ENCODE measurements at places on chromosomes 1 and 21.

DNA sequence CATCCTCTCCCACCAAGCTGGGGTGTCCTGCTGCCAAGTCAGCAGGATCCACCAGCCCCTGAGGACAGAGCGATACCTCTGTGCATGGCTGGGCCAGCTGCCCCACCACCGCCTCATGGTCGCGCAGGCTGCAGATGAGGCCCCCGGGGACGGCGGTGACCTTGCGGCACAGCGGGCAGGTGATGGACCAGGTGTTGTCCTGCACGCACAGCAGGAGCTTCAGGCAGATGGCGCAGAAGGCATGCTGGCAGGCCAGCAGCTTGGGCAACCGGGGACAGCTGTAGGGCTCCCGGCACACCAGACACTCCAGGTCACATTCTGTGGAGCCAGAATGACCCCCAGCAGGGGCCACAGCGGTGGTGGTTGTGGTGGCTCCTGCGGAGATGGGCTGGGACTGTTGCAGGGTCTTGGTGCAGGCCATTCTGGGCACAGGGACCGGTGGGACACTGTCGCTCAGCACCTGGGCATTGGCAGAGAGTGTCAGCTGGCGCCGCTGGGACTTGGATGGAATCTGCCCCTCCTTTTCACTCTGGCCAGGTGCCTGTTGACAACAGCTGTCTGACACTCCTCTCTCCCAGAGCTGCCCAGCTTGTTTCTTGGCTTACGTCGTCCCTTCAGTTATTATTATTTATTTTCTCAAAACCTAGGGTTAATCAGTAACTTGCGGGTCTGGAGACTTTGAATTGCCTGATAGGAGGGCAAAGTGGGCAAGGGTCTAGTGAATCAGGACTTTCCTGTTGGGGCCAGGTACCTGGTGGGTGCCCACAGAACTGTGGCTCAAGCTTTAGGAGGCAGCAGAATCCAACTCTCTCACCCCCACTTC, at the start of gene RNF186:
TSS of gene RNF186 (minus strand) at position 603 of the 823 bp plus-strand sequence. CDS start at position 421, 182 bp downstream.
- no peak for DNase-seq

- no peak for DNase-seq
Measured at GRCh38 chr1:157944663-157945280, 48.7 kb upstream of the KIRREL1 start.

GRCh38 chr1:54347955-54348699, 58.1 kb downstream of the SSBP3 start:
- no peak for DNase-seq

DNA sequence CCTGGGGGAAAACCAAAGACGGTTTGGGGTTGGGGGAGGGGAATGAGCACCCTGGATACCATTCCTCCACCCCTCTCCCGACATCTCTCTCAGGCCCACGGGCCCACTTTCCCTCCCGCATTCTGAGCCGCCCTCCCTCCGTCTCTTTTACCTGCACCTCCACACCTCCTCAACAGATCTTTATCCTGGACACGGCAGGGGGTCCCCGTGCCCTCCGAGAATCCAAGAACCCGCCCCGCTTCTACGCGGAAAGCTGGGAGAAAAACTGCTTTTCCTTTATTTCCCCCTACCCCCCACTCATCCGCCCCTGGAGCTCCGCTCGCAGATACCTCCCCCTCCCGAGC, 108.8 kb downstream of the NAV1 start:
- no peak for DNase-seq

GRCh38 chr1:103911450-103911849, 161.8 kb downstream of the AMY1C start:
- DNase-seq = no peak

DNA sequence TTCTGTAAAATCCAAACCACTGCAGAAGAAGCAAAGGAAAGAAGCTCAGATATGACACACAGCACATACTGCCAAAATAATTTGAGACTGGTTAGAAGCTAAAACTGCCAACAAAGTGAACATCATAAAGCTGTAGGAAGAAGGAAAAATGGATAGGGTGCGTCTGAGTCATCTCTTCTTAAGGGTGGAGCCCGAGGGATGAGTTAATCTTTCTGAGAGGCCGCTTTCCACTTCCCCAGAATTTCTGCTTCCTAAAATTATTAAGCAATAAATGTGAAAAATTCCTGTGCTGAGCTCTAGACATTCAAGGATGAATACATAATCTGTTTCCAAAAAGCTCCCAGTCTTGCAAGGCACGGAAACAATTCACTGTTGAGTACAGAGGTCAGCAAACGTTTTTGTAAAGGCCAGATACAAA, 20.1 kb downstream of the PPT1 start:
- DNase-seq = no peak

DNA sequence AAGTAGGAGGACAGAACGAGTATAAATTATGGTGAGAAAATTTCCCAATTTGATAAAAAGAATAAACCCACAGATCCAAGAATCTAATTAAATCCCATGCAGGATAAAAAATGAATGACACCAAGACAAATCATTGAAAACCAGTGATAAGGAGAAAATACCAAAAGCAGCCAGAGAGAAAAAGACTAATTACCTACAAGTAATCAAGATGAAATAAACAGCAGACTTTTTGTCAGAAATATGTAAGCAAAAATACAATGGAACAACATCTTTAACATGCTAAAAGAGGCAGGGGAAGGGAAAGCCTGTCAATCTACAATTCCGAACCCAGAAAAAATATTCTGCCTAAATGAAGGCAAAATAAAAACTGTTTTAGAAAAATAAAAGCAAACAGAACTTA, 20.7 kb upstream of the CCN1 start:
- no peak for DNase-seq

GRCh38 chr1:111223126-111223685, 4.3 kb upstream of the CHI3L2 start:
- no peak for DNase-seq

DNA sequence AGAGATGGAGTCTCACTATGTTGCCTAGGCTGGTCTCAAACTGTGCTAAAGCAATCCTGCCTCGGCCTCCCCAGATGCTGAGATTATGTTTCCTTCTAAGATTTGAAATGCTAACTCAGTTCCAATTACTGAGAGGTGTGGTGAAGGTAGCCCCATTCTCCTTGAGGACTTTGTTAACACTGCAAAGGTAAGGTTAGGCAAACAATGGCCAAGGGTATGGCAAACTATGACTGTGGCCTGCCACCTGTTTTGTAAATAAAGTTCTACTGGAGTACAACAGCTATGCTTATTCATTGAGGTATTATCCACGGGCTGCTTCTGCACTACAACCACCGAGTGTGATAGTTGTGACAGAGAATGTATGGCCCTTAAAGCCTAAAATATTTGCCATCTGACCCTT, 9.6 kb upstream of the RIT1 start:
- DNase-seq = no peak

DNA sequence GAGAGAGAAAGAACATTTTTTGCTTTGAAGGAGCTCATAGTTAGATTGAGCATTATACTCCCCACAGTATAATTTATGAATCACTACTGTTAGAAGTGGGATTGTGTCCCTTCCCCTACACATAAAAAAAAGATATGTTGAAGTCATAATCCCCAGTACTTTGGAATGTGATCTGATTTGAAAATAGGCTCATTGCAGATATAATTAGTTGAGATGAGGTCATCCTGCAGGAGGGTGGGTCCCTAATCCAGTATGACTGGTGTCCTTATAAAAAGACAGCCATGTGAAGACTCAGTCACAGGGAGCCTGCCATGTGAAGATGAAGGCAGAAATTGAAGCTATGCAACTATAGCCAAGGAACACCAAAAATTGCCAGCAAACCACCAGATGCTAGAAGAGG, 76.4 kb downstream of the TGFB2 start:
- DNase-seq = no peak

GRCh38 chr1:193318347-193318746, 131.9 kb upstream of the B3GALT2 start:
- DNase-seq = no peak

GRCh38 chr21:36047139-36047538, 13.2 kb downstream of the SETD4 start:
- no peak for DNase-seq

- no peak for DNase-seq
Measured at GRCh38 chr21:44512496-44513388, 27.3 kb downstream of the KRTAP10-1 start.

GRCh38 chr1:103949779-103950178, 200.1 kb downstream of the AMY1C start:
- no peak for DNase-seq

DNA sequence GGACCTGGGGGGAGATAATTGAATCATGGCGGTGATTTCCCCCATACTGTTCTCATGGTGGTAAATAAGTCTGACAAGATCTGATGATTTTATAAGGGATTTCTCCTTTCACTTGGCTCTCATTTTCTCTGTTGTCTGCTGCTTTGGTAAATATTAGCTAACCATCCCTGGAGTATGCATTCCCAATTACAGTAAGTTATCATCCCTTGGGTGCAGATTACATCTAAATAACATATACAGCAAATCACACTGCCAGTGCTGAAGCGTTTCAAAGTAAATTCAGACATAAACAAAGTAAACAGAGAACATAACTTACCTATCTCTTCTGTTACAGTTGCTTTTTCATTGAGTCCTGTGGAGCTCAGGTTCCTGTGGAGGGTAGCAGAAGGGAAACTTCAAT, 38.6 kb upstream of the IGSF3 start:
- no peak for DNase-seq

GRCh38 chr1:227768125-227768439, 32.8 kb downstream of the SNAP47 start:
- no peak for DNase-seq

GRCh38 chr21:25790122-25790877, 55.5 kb downstream of the GABPA start:
- DNase-seq = no peak

DNA sequence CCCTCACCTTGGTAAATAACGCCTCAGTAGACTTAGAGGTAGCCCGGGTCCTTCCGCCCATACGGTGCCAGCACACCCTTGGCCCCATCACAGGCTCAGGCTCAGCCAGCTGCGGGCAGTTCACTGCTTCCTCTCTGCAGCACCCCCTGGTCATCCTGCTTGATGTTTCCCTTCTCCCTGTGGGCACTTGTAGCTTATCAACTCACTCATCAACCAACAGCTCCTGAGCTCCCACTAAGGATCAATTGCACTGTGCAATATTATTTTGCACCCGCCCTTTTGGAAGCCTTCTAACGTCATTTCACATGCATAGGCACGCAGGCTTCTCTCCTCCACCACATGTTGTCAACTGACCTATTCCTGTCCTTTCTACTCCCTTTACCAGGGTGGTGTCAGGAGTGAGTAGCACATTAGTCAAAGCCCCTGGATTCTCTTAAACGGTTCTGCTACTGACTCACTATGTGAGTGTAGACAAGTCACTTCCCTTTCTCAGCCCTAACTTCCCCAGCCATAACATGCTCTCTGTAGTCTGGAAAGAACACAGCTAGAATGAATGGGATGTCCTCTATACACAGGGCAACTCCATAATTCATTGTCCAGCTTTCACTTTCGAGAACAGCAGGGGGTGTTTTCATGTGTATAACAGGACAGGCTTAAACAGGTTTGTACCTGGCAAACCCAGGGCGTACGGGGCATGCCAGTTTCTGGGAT, 47.1 kb upstream of the IRF2BP2 start:
- no peak for DNase-seq

DNA sequence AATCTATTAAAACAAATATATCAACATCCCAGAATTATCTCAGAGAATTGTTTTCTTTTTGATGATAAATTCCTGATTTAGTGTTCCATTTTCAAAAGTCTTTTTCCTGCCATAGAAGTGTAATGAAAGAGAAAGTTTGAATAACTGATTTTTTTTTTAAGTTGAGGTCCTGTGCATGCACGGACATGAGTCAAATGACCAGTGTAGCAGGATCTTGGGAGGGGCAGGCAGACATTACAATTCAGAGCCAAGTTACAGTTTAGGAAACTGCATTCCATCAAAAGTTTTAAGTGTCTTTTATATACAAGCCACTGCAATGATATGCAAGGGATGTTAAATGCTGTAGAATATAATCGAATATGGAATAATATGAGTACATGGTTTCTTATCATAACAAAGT, 227.5 kb downstream of the HMCN1 start:
- no peak for DNase-seq

GRCh38 chr1:108560874-108561459, 1.1 kb downstream of the EEIG2 start:
- peak; percentile 10 for DNase-seq

- no peak for DNase-seq
Measured at GRCh38 chr1:6317098-6317760, 56.3 kb upstream of the GPR153 start.

DNA sequence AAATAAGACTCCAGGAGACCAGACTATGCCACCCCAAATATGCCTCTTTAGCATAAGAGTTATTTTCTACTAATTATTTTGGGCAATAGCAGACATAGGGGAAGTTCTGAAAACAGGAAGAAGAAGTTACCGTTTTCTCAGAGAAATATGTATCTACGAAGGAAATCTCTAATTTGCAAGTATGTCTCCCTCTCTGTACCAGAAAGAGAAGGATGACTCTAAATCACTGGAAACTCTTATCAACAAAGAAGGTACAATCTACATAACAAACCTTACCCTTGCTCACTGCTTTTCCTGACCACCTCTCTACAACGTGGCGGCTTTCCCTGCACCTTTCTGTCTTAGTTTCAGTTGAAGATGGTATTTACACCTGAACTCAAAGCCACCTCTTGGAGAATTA, 49.0 kb downstream of the OMA1 start:
- no peak for DNase-seq

DNA sequence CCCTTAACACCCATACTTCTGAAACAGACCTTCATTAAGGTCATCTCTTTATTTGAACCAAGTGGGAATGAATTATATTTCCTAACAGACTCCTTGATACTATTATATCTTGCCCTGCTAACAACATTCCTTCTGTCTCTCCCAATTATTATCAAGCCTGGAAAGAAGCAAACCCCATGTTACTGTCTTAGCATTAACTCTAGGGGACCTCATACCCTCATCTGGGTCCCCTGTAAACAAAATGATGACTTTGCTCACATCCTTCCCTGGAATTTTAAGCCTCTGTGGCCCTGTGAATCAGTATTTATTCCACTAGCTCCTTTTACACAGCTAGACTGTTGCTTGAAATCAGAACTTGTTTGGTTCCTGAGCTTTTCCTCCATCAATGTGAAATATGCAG, 38.3 kb upstream of the BCL10 start:
- no peak for DNase-seq

- DNase-seq = no peak
Measured at GRCh38 chr1:167077868-167078210, 12.3 kb downstream of the GPA33 start.

- no peak for DNase-seq
Measured at GRCh38 chr1:231563247-231563646, 34.8 kb downstream of the TSNAX start.

GRCh38 chr1:25727635-25728286, 72.2 kb upstream of the SELENON start:
- DNase-seq = no peak

DNA sequence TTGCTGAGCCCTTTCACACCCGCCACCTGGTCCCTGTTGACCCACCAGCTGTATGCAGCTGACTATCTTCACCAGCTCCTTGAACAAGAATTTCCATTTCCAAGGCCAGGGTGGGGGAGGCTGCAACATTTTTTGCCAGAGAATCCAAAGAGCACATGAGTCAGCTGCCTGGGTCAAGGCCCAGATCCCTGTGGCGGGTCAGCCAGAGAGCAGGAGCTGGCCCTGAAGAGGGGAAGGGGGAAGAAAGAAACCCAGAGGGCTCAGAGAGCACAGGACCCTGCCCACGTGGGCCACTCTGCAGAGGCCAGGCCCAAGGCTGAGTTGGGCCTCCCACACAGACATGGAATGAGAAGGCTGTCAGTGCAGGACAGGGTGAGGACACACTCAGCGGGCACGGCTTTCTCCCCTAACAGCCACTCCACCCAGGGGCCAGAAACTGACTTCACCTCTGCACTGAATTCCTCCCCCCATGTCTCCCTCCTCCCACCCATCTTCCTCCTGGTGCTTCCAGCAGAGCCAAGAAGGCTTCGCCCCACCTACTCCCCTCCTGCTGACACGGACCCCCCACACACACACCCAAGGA, 28.9 kb downstream of the S100A6 start:
- no peak for DNase-seq
